ENCODE measurements at places on chromosomes 1 and 21. TPM values are rescaled to one million over a fixed set of nuclear protein-coding genes. Genes with fewer than 3 reads are reported as not detected.

Gene RASSF5
- polyA plus RNA-seq: 5.0 TPM

Gene SHE
- polyA plus RNA-seq: 9.9 TPM

Gene REG4
- polyA plus RNA-seq: 1.7 TPM

Gene UTS2
- polyA plus RNA-seq: 0.24 TPM

Gene DEPDC1
- 13.2 TPM for polyA plus RNA-seq

GRCh38 chr1:8402109-8402710 lies 84.3 kb downstream of the SLC45A1 start:
- no peak for DNase-seq

GRCh38 chr21:20822666-20823065 lies 175.5 kb upstream of the NCAM2 start:
- DNase-seq: no peak

DNA sequence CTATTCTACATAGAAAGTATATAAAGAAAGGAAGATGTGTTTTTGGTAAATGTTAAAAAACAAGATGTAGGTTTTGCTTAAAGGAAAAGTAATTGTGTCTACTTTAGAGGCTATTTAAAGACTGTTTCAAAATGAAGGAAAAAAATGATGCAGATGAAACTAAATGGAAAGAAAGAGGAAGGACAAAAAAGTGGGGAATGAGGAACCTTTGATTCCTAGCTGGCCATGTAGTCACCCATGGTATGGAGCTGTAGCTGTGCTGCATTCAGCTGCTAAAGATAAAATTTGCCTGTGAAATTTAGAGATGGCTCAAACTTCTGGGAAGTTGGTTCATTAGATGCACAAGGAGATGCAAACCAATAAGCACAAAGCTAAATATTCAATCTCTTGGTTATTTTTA lies 86.8 kb upstream of the SERBP1 start:
- no peak for DNase-seq

DNA sequence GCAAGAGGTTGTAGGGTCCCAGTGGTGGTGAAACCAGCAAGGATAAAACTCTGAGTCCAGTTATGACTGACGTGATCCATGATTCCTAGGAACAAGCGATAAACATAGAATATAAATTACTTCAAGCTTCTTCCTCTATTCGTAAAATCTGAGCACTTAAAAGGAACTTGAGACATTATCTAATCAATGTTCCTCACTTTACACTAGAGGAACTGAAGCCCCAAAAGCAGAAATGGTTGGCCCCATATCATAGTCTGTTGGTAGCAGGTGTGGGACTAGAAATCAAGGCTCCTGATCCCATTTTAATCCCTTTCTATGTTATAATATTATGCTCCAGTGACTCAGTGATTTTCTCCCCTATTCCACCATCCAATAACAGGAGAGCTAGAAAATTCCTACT lies 21.9 kb upstream of the MNDA start:
- no peak for DNase-seq

DNA sequence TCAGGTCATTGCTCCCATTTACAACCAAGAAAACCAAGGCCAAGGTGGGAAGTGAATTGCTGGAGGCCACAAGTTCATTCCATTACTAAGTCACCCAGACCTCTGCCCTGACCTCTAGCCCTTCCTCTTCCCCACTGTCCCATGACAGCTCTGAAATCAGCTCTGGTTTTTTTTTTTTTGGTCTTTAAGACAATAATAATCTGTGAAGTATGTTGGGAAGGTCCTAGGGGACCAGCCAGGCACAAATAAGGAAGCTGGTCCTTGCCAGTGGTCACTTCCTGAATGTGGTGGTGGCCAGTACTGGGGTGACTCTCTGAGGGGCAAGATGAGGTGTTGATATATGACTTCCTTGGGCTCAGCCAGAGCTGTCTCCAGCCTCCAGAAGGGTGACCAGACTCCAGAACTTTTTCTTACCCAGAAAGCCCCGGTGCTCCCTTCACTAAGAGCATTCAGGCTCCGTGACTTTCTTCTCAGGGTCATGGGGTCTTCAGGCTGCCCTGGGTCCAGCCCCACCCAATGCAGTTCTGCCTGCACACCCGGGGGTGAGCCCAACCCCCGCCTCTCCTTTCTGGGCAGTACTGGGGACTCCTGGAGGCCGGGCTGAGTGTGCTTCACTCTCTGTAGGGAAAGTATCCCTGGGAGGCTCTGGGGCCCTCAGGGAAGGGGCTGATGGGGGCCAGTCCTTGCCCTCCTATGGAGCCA lies 159.6 kb downstream of the PTPRU start:
- no peak for DNase-seq

DNA sequence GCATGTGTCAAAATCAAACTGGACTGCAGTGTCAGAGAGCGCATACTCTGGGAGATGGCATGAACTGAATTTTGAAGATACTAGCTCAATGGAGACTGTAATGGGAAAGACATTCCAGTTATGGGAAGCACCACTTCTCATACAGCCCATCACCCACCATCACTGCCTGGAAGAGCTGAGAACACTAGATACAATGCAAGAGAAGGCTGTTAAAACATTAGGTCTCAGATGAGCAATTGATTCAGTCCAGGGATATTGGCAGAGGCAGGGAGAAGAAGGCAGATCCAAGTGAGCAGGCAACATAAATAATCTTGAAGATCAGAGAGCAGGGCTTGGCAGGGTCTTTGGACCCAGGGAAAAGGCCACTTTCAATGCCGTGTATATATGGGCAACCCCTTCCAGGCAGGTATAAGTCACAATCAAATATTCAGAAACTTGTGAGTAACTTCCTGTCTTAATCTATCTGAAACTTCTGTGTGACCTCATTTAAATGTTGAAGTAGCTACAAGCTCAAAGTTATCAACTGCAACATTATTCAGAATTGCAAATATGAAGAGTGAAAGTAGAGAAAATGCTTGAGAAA lies 290.3 kb upstream of the SGIP1 start:
- DNase-seq: no peak

GRCh38 chr1:65541865-65542264 lies 121.4 kb downstream of the LEPR start:
- no peak for DNase-seq

GRCh38 chr1:197937892-197938291 lies 20.7 kb downstream of the LHX9 start:
- DNase-seq: no peak

DNA sequence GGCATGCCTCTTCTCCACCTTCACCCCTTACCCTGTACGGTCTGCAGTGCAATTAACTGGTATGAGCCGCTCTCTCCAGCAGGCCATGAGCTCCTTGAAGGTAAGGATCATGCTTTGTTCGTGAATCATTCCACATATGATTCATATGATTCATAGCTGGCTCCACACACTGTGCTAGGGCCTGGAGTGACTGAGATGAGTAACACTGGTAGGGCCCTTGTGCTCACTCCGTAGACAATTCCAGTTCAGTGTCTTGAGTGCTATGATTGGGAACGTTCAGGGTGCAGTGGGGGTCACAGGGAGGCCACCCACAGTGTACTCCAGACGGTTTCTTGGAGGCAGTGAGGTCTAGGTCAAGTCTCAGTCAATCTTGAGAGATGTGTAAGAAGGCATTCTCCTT lies 239.8 kb downstream of the LMX1A start:
- no peak for DNase-seq

- no peak for DNase-seq
Observed at GRCh38 chr1:169891539-169891885, 2.2 kb downstream of the SCYL3 start.
